NCI-H1436 treated with DMSO at 0.1 percent for 48 hours (cell line): ENCODE measurements at places on chromosomes 3 and 15.

DNA sequence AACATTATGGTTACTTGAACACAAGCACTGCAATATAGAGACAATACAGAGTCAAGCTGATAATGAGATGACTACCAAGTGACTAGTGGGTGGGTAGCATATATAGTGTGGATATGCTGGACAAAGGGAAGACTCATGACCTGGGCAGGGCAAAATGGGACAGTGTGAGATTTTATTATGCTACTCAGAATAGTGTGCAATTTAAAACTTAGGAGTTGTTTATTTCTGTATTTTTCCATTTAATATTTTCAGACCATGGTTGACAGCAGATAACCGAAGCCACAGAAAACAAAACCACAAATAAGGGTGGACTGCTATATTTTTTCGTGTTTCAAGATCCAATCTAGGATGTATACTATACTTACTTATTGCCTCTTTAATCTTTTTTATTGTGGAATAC is 19.6 kb downstream of the GALK2 start:
- DNase-seq: no peak

DNA sequence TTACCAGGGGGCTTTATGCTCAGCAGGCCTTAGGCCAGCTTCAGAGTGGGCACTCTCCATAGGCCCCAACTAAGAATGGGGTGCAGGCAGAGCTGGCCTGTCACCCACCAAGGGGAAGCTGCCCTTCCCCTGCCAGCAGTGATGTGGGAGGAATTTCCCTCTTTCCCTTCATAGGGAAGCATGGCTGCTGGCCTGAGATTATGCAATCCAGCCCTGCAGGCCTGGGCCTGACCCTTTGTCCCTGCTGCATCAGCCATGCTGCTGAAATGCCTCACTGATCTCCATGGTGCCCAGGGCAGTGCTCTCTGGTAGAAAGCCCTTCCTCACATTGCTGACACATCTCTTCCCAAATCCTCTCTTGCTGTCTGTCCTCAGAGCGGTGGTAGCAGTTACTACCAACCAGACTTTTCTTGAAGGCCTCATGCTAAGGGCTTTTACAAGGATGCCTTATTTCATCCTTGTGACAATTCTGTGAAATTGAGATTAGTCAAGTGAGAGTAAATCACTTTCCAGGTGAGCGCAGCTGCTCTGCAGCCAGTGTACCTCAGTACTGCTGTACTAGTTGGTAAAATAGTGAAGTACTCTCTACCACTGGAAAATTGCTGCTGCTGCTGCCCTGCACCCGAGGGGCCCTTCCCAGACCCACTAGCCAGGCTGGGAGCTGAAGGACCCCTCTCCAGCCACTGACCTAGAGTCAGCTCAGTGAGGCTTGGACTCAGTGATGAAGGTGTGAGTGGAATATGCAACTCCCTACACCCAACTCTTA is 33.8 kb downstream of the MRAS start:
- no peak for DNase-seq

- DNase-seq: no peak
These were observed at the start of gene CEMIP for GRCh38 chr15:80778964-80779657. Gene CEMIP (plus strand): TSS chr15:80779370. CDS start chr15:80873880, 94,510 bp downstream.

DNA sequence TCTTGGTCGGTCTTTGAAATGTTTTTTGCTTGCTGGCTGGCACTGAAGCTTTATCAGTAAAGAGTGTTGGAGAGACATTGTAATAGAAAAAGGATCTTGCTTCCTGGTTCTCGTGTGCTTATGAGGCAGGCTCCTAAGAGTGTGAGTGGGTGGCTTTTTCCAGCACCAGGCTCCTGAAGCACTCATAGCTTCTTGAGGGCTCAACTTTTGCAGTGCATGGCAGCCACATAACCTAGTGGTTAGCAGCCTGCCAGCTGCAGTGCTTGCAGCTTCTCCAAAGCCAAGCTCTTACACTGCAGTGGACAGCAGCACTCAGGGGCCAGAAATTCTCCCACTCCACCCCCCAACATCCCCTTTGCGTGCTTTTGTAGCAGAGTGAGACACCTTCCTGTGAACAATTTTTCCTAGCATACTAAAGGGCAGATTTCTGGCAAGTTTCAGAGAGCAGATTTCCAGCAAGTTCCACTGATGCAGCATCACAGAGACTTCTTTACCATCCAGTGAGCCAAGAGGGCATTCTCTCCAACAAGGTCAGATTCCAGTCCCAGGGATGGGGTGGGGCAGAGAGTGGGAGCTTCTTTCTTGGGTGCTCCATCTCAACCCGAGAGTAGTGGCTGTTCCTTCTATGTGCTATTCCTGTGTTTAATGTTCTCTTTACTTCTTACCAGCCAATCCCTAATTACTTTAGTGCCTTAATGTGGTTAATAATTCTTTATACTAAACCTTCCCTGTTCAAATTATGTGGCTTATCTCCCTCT is 15.8 kb upstream of the ARHGEF26 start:
- no peak for DNase-seq

DNA sequence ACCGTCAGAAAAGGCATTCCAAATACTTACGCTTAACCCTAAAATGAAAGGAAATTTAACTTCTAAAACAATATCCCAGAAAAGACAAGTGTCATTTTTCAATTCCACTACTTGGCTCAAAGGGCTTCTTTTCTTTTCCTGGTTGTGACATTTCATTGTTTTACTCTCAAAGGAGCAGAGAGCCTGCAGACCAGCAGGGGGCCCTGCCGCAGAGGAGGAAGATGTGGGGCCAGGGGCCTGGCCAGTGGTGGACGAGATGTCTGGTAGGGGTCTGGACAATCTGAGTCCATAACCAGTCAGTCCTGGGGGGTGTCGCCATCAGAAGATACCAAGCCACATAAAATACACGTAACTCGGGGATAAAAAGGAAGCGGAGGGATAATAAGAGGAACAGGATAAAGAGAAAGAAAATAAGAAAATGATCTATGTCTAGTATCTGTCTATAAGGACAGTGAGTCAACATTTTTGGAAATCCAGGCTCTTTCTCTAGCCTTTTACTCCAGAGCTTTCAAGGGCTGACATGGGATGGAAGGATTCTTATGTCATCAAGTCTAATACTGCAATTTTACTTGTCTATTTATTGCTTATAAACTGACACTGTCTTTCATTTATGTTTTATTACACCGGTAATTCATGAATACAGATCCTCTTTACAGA is 54.2 kb upstream of the ARHGEF3 start:
- no peak for DNase-seq

GRCh38 chr3:133295199-133295901 is 104.5 kb upstream of the BFSP2 start:
- peak; percentile 84 for DNase-seq

DNA sequence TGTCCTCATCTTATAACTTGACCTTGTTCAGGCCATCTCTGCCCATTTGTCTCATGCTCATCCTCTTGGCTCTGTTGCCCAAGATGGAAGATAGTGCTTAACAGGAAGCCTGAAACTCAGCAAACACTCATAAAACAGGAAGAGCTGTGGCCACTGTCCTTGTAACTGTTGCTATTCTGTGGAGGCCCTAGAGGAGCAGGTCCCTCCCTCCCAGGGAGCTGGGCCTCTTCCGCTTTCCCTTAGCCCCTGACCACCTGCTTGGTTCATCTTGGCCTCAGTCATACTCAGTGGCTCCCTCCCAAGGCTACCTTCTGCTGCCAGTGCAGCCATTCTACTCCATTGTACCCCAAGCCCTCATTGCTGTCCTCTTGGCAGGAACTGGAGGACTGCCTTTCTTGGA is 3.5 kb downstream of the MAPKAPK3 start:
- no peak for DNase-seq

DNA sequence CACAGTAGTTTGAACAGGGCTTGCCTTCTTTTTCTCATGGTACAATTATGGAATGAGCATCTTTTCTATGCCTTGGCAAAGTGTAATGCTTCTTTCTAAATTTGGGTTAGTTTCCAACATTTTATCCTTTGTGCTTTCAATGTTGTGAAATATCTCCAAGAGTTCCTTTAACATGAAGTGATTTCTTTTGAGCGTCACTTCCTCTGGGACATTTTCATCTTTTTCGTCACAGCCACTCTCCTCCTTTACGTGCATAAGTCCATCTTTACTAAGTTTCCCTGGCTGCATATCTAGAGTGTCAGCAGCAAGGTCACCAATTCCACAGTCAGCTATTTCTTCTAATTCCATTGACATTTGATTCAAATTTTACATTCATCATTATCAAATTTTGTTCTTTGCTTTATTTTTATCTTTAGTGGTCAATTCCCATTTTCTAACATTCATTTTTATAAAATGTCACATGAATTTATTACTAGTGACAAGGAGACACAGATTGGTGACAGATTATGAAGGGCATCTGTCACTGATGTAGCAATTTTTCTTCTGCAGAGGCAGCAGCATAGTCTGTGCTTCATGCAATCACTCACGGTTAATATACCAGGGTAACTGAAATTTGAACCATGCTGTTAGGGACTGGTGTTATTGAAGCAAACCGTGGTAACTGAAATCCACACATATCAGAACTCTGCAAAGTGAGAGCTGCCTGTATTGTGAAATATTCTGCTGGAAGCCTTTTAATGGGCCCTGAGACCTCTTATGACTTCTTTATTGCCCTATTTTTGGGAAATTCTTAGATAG is 126.5 kb upstream of the THBS1 start:
- DNase-seq: no peak

- no peak for DNase-seq
These were observed 317.2 kb upstream of the PROK2 start for GRCh38 chr3:72102112-72102616.

DNA sequence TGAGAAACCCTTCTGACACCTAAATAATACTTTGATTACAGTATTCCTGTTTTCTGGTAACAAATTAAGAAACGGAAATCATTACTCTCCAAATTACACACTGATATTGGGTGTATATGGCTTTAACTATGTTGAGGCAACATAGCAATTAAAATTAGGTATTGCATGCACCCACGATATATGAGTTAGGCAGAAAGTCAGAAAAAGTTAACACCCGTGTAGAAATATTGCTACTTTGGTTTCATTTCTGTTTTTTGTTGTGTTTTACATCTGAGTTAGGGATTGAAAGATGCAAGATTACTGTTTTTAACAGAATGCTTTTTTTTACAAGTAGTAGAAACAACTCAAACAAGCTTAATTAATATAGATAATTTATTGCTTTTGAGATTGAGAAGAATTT is 327.8 kb downstream of the GBE1 start:
- DNase-seq: no peak
